ENCODE measurements at places on chromosomes 13 and 19.

- DNase-seq: no peak
Observed at GRCh38 chr19:56750658-56751057, 79.1 kb upstream of the ZNF835 start.

GRCh38 chr19:16587833-16588823 lies 15.9 kb upstream of the SLC35E1 start:
- peak; percentile 13 for DNase-seq

DNA sequence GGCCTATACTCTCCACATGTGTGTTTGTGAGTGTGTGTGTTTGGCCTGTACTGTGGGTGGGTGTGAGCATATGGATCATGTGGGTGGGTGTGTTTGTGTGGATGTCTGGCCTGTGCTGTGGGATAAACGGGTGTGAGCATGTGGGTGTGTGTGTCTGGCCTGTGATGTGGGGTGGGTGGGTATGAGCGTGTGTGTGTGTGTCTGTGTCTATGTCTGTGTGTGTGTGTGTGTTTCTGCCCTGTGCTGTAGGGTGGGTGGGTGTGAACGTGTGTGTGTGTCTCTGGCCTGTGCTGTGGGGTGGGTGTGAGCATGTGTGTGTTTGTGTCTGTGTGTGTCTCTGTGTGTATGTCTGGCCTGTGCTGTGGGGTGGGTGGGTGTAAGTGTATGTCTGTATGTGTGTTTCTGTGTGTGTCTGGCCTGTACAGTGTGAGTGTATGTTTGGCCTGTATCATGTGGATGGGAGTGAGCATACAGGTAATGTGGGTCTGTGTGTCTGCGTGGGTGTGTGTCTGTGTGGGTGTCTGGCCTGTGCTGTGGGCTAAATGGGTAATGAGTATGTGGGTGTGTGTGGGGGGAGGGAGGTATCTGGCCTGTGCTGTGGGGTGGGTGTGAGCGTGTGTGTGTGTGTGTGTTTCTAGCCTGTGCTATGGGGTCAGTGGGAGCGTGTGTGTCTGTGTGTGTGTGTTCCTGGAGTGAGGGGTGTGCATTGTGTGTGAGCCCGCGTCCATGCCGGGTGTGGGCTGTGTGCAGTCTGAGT lies 20.8 kb upstream of the KCTD15 start:
- no peak for DNase-seq

DNA sequence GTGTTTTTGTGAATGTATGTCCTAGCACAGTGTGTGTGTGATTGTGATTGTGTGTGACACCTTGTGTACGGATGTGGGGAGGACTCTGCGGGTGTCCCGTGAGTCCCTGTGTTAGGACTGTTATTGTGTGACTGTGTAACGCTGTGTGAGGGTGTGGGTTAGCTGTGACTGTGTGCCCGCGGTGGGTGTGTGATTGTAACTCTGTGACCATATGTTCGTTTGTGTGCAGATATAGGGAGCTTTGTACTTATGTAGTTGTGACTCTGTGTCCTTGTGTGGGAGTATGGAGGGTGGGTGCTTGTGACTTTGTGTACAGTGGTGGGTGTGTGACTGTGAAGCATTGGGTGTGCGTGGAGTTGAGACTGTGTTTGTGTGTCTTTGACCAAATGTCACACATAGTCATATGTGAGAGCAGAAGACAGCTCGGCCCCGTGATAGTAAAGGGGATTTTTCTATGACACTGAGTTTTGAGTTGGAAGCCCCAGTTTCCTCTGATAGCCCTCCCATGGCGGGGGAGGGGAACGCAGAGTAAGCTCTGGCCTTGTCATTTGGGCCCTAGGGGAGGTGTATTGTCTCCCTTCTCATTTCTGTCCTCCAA lies 949 bp upstream of the ZNF260 start:
- DNase-seq: peak; percentile 11

- peak; percentile 62 for DNase-seq
Observed at GRCh38 chr13:109785141-109785891, 1.1 kb downstream of the IRS2 start.

GRCh38 chr13:52847682-52848432 lies 583 bp downstream of the PCDH8 start:
- DNase-seq: no peak

DNA sequence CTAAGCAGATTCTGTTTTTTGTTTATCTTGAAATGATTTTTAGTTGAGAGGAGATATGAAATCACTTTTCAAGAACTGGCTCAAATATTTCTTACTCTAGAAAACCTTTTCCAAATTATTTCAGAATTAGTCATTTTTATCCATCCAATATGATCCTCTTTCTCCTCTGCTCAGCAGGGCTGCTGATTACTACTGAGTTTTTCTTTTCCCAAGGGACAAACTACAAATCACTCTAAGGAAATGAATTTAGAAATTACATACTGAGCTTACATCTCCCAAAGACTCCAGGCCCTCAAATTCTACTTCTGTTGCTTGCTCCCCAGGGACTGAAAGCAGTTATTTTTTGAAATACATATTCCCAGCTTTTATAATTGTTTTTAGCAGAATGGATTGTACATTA lies 87.4 kb upstream of the UFM1 start:
- peak; percentile 13 for DNase-seq

DNA sequence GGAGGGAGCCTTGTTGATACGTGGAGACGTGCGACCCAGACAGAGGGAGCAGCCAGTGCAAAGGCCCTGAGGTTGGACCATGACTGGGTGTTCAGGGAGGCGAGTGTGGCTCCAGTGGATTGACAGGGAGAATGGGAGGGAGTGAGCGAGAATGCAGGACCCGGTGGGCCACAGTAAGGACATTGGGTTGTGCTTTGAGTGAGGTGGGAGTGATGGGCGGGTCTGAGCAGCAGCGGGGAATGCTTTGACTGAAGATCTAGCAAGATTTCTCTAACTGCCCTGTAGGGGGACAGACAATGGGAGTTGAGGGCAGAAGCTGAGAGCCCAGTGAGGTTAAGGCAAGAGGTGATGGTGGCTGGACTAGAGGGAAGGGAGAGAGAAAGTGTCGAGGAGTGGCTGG lies 7.7 kb upstream of the NANOS2 start:
- peak; percentile 20 for DNase-seq

GRCh38 chr13:51451467-51452360 lies 1.1 kb downstream of the INTS6 start:
- peak; percentile 72 for DNase-seq

DNA sequence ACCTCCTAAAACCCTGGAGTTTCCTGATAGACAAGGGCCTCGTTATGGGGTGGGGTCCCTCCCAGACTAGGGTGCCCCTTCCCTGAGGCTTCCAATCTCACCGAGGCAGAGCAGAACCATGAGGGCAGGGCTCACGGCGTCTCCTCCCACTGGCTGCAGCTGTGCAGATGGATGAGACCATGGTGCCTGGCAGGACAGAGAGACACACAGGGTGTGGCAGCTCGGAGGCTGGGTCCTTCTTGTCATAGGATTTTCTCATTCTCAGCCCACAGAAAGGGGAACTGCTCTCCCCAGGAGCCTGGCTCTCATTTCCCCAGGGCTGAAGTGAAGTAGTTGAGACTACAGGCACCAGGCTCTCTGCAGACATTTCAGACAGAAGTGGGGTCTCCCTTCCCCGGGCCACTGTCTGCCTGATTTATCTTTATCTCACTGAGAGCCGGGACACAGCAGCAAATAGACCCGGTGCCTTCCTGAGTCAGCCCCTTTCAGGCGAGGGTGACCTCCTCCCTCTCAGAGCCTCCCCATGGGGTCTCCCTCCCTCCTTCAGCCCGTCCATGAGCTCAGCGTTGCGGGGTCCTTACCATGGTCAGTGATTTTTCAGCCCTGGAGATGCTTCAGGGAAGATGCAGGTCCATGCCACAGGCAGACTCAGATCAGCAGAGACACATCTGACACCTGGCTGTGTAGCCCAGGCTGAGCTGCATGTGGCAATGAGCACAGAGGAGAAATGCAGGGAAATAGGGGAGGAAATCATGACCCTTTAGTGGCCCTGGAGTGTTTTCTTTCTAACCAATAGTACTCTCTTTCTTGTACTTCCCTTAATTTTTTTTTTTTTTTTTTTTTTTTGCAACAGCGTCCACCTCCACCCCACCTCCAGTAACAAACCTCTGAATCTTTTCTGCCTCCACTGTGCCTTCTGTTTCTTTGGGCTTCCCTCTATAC lies at the start of gene LILRA5:
LILRA5 (minus strand) TSS at position 731 of the 942 bp plus-strand sequence; CDS start at position 584, 147 bp downstream.
- no peak for DNase-seq

GRCh38 chr19:39546599-39546998 lies 6.6 kb upstream of the EID2 start:
- no peak for DNase-seq

DNA sequence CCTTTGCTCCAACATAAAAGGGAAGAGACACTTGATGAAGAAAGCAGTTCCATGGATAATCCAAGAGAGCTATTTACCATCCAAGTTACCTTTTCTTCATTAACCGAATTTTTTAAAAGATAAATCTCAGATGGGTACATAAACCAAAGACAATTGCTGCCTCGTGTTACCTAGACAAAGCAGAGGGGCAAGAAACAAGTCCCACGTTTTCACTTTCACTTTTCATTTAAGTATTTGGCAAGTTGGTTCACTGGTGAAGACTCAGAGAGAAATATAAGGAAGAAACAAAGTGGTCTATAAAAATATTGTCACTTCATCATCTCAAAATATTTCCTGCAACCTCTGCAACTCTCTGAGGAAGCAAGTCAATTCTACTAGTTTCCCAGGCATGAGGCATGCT lies 446.1 kb downstream of the FGF14 start:
- no peak for DNase-seq

GRCh38 chr19:40507892-40508291 lies 41.1 kb downstream of the SPTBN4 start:
- DNase-seq: no peak

DNA sequence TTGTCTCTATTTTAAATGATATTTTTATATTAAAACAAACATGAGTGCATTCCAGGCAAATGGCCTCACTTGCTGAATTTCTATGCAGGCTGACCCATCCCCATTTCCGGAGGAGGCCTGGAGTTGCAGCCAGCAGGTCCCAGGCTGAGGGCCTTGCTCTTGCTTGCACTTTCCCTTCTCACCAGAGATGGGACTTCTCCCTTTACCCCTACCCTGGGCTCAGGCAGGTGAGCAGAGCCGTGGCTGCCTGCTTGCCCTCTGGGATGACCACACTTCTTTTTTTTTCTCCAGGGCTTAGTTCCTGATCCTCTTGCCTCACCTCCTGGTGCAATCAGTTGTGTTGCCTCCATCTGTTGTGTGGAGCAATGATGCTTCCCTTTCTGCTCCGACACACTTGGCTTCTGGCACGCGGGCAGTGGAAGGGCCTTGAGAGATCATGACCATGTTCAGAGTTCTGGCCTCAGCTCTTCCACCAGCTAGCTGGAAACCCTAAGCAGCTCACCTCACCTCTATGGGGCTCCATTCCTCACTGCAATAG lies 11.1 kb upstream of the OLFM4 start:
- no peak for DNase-seq

GRCh38 chr19:35341565-35342225 lies 6.0 kb upstream of the FFAR1 start:
- DNase-seq: no peak

DNA sequence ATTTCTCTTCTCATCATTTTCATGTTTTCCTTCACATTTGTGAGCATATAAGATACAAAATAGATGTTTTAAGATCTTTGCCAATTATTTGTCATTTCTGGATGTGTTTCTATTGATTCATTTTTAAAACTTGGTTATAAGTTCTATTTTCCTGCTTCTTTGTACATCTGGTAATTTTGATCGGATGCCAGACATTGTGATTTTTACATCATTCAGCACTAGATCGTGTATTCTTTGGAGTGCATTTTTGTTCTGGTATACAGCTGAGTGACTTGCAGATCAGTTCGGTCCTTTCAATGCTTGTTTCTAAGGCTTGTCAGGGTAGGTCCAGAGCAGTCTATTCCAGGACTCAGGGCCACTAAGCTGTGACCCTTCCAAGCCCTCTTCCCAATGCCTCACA lies 198.2 kb downstream of the KLF12 start:
- DNase-seq: no peak

GRCh38 chr19:48405850-48406249 lies 12.4 kb downstream of the GRIN2D start:
- DNase-seq: no peak

- DNase-seq: no peak
Observed at GRCh38 chr19:591099-591958, 1.6 kb downstream of the HCN2 start.

DNA sequence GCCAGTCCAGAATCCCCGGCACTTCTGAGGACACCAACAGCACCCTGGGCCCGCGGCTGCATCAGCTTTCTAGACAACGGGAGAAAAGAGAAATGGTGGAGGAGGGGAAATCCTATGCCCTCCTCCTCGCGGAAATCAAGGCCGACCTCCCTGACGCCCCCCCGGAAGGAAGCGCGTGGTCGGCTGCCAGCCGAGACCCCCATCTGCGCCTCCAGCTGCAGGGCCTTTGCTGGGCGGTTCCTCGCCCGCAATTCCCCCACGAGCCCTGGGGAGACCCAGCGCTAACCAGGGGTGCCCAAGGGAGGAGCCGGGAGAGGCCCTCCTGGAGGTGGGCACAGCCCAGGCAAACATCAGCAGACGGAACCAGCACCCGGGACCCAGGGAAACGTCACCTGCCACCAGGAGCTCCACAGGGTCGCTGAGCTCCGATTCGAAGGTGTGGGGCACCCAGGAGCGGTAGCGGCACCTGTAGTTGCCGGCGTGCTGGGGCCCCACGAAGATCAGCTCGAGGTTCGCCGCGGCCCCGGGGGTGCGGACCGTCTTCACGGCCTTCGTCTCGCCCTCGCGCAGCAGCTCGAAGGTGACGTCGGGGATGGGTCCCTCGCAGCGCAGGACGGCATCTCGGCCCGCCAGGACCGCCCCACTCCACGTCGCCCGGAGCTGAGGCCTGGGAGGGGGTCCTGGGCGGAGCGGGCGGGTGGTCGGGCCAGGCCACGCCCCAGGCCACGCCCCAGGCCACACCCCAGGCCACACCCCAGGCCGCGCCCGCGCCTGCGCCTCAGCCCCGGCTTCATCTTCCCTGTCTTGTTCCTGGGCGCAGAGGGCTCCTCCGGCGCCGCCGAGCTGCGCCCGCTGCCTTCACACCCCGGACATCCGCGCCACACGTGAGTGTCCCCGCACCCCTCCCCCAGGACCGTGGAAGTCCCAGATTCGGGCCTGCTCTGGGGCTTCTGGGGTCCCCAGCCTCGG lies 6.0 kb downstream of the A1BG start:
- peak; percentile 78 for DNase-seq

- DNase-seq: no peak
Observed at GRCh38 chr13:41494202-41494601, 36.9 kb downstream of the RGCC start.
